ENCODE measurements at places on chromosomes 7 and 10. TPM values are rescaled to one million over a fixed set of nuclear protein-coding genes. Genes with fewer than 3 reads are reported as not detected.

CAV2 gene
- polyA plus RNA-seq = 21.9 TPM

- no peak overlapping the region for H3K4me3 ChIP-seq
- H3K27me3 ChIP-seq = no peaks in the 10 kb centered on the region
- DNase-seq = peak; percentile 5
- H3K27ac ChIP-seq = no peak overlapping the region
- H3K36me3 ChIP-seq = no peaks in the 10 kb centered on the region
These were observed 42.1 kb downstream of the TMEM178B start for GRCh38 chr7:141115965-141116364.

GRCh38 chr7:66257481-66257880 is 52.3 kb downstream of the TPST1 start:
- H3K27ac ChIP-seq = peak overlapping the region; percentile 36
- H3K27me3 ChIP-seq = no peaks in the 10 kb centered on the region

DNA sequence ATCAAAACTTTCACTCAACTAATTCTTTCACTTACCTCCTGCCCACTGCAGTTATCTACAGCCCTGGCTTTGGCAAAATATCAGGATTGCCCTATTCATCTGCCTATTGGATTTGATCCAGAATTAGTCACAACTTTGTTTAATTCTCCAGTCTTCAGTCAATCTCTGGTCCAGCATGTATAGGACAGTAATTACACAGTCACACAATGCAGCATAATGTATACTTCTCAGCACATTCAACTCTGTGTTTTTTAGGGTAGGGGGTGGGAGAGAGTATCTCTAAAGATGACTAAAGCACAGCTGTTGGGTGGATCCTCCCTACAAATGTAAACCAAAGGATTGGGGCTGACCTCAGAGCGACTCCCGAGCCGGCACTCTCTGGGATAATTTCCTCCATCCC is 17.7 kb upstream of the NRP1 start:
- H3K36me3 ChIP-seq = no peaks in the 10 kb centered on the region
- no peaks in the 10 kb centered on the region for H3K4me1 ChIP-seq
- H3K27me3 ChIP-seq = no peaks in the 10 kb centered on the region
- no peak for DNase-seq
- no peak overlapping the region for H3K27ac ChIP-seq

FEZF1 gene
- not detected for polyA plus RNA-seq

- DNase-seq = no peak
- no peaks in the 10 kb centered on the region for H3K36me3 ChIP-seq
- H3K4me3 ChIP-seq = no peak overlapping the region
- no peak overlapping the region for H3K27ac ChIP-seq
These were observed 178.6 kb upstream of the INHBA start for GRCh38 chr7:41881331-41882130.

DNA sequence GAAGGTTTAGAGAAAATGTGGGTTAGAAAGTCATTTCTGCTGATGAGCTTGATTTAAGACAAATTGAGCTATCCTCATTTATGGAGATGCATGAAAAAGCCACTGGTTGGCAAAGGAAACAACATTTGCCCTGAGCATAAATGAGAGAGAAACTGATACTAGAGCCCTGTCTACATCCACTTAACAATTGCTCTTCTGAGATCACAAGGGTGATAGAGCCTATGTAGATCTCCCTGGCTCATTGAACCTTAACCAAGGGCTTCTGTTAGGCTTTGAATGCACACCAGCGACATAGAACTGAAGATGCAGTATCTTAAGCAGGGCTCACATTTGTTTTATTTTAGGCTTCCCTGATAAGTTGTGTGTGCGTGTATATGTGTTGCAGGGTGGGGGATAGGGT is 35.0 kb downstream of the GPR141 start:
- H3K27me3 ChIP-seq = no peaks in the 10 kb centered on the region
- no peak overlapping the region for H3K27ac ChIP-seq
- H3K36me3 ChIP-seq = no peaks in the 10 kb centered on the region
- DNase-seq = no peak

GRCh38 chr10:2459713-2460112 is 607.6 kb upstream of the PFKP start:
- H3K4me1 ChIP-seq = no peaks in the 10 kb centered on the region
- H3K4me3 ChIP-seq = no peak overlapping the region
- DNase-seq = no peak
- no peaks in the 10 kb centered on the region for H3K27me3 ChIP-seq
- H3K27ac ChIP-seq = no peak overlapping the region
- H3K36me3 ChIP-seq = no peaks in the 10 kb centered on the region

All from stomach (tissue), 19 donors.